ENCODE measurements at places on chromosomes 5 and 9. TPM values are rescaled to one million over a fixed set of nuclear protein-coding genes. Genes with fewer than 3 reads are reported as not detected.

Gene N4BP3
- total RNA-seq, result 0.74 TPM

Gene ESM1
- total RNA-seq, result not detected

Gene SPAAR
- total RNA-seq, result 0.20 TPM

Gene EPB41L4B
- total RNA-seq, result 33.9 TPM

Gene RANBP17
- 1.6 TPM for total RNA-seq

Gene ANKRD34B
- 0.05 TPM for total RNA-seq

Gene SLCO6A1
- total RNA-seq, result not detected

Gene SSNA1
- total RNA-seq, result 134 TPM

Gene POLR1E
- total RNA-seq, result 35.3 TPM

Gene FRMD3
- total RNA-seq, result 6.4 TPM

Gene NUDT12
- 1.4 TPM for total RNA-seq

Gene BARHL1
- total RNA-seq, result not detected

Gene ARPC5L
- total RNA-seq, result 74.3 TPM

Gene GDA
- total RNA-seq, result 1.0 TPM

Gene PCDHA13
- 0.07 TPM for total RNA-seq

Gene SOHLH1
- total RNA-seq, result not detected

Gene NRARP
- total RNA-seq, result 3.0 TPM

Gene PCDHB15
- 0.05 TPM for total RNA-seq

Gene PFN3
- total RNA-seq, result not detected
